CD4-positive, alpha-beta T cell treated with Interleukin-10 for 1 hour (primary cell): ENCODE measurements at places on chromosomes 5 and 9.

DNA sequence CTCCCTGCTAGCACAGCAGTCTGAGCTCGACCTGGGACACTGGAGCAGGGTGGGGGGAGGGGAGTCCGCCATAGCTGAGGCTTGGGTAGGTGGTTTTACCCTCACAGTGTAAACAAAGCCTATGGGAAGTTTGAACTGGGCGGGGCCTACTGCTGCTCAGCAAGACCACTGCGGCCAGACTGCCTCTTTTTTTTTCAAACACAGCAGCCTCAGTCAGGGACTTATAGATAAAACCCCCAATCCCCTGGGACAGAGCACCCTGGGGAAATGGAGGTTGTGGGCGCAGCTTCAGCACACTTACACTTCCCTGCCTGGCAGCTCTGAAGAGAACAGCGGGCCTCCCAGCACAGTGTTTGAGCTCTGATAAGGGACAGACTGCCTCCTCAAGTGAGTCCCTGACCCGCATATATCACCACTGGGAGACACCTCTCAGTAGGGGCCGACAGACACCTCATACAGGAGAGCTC is 151.1 kb upstream of the APC start:
- DNase-seq, result no peak

DNA sequence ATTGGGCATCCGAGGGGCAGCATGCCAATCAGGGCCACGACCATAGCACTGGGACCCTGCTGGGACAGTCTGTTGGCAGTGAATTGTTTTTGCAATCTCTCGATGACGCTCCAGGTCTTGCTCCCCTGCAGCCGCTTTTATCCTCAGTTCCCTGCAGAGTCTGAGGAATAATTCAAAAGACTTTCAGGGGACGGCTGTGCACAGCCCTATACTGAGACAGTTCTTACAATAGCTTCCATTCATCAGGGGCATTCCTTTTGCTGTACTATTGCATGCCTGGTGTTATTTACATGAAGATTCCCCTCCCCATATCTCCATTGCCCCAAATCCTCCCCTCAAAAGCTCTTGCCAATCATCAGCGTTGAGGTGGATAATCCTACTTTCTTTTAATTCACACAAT is 163.3 kb upstream of the WWC1 start:
- no peak for DNase-seq

DNA sequence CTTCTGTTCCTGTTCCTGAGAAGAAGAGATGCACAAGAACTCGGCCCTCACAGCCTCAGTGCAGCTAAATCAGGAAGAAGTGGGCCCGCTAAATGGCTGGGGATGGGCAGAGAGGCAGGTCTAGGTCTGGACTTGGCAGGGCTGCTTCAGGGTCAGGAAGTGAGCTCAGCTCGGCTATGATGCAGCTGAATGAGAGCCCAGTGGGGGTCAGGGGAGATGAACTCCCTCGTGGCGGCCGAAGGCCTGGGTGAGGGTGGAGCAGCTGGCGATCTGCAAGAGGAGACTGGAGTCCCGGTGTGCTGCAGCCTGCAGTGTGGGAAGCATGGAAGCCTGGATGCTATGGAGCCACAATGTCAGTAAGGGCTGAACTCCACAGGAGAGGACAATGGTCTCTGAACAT is 466.2 kb downstream of the SPOCK1 start:
- no peak for DNase-seq

GRCh38 chr5:158785397-158785796 is 314.3 kb downstream of the EBF1 start:
- no peak for DNase-seq

DNA sequence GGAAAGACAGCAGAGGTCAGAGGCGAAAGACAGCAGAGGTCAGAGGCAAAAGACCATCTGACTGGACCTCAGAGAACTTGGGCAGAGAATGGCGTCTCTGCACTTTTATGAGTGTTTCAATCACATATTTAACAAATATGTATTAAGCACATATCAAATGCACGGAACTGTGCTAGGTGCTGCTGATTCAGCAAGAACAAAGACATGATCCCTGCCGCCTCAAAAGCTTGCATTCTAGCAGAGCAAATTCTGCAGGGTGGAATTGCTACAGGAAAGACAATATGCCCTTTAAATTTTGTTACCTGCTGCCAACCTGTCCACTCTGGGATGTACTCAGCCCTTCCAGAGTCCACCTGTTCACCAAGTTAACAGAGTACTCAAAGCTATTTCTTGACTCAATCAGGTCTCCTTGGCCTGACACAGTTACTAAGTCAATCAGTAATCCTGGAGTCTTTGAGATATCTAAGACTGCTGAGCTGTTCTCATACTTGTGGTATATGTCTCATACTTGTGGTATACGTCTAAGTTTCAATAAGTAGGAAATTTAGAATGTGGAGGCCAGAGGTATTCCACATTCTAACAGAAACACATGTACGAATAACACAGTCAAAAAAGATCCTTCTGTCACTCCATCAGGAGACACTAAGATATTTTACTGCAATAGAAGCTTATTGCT is 131.8 kb downstream of the GNAQ start:
- DNase-seq, result no peak
